Renal cortical epithelial cell (primary cell): ENCODE measurements at places on chromosomes 3 and 15. TPM values are rescaled to one million over a fixed set of nuclear protein-coding genes. Genes with fewer than 3 reads are reported as not detected.

DNA sequence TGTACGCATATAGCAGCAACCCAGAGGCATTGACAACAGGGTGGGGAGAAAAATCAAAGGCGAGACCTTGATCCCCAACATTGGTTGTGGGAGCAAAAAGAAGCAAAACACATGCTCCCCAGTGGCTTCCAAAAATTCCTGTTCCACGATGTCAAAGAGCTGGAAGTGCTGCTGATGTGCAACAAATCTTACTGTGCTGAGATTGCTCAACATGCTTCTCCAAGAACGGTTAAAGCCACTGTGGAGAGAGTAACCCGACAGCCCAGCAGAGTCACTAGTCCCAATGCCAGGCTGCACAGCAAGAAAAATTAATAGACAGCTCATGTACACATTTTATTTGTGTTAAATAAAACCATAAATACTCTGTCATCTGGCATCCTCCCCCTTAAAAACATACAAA lies 179.9 kb upstream of the PFN2 start:
- DNase-seq, result peak; percentile 37

DNA sequence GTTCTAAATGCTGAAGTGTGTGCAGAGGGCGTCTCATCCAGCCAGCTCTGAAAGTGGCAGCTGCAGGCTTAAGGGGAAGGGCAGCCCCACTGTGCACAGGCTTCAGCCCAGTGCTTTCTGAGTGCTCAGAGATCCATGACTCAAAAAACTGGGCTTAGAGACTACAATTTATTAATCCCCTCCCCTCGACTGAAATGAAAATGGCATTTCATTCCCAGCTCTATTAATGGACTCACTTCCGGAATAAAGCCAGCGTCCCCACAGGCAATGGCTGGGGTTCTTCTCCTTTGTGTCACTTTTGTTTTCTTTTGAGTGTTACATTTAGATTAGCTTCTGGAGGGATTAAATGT lies 55.5 kb upstream of the PLXNA1 start:
- DNase-seq, result no peak

GRCh38 chr3:176683382-176683781 lies 513.9 kb downstream of the TBL1XR1 start:
- DNase-seq, result no peak

GRCh38 chr3:116038968-116039650 lies 406.2 kb downstream of the LSAMP start:
- DNase-seq, result peak; percentile 39

DNA sequence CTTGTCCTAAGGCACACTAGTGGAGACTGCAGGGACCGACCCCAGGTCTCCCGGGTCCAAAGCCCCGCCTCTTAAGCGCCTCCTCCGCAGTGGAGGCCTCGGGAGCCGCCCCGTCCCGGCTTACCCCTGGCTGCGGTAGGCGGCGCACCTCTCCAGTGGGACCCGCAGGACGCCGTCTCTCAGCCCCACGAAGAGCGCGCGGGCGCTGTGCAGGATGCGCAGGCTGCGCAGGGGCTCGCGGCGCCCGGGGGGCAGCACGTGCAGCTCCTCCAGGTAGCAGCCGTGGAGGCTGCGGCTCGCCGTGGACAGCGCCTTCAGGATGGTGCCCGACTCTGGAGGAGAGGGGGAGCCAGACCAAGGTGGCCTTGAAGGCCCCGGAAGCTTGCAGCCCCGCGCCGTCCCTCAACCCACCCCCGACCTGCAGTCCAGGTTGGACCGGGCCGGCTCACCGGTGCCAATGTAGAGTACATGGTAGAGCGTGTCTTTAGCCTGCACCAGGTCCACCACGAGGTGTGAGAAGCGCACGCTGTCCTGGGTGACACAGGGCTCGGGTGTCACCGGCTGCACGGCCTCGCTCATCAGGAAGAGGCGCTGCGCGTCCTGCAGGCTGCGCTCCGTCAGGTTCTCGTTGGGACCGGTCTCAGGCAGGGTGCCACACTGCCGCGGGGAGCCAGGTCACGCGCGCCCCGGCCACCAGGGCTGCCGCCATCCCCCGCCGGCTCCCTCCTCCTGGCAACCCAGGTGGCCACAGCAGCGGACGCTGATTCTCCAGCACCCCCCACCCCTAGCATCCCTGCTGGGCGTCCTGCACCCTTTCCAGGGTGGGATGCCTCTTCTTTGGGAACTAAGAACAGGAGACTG lies 105.5 kb downstream of the SEMA5B start:
- DNase-seq, result no peak

GRCh38 chr3:130392266-130392665 lies 46.8 kb downstream of the COL6A5 start:
- DNase-seq, result no peak

DNA sequence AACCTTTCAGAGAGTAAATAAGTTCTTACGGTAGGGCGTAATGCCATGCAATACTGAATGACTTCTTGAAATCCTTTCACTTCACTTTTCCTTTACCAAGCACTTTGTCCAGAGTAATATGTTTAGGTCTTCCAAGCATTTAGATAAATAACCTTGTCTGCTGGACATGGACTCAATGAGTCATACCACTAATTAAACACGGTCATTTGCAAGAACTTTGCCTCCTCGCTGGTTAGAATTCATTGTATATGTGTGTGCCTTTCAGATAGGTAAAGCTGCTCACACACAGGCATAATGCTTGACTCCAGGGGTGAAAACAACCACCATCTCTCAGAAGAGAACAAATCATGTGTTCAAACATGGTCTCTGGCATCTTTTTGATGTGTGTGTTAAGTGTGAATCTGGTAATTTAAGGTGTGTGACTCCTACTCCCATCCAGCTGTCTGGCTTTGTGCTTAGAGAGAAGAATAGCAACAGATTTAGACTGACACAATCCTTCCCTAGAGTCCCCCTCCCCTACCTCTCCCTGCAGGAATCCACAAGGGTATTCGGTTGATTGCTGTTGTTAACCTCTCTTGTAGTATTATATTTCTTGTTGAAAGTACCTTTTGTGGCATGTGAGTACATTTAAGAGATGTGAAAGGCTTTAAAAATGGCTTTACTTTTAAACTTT lies 419.0 kb downstream of the CNTN4 start:
- no peak for DNase-seq

DNA sequence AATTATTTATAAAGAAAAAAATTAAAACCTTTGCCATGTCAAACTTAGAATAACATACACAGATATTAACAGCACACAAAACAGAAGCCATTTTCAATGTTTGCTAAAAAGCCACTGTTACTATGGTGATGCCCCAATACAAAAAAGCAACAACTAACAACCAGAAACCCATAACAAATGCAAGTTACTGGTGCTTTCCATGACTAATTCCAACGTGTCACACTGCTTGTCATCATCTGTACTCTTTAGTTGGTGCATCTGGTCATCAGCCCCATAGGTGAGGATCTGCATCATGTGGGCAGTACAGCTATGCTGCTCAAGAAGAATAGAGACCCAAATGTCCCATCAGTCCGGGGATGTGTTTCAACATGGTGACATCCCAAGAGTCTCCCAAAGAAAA lies 52.8 kb downstream of the ATP8B4 start:
- DNase-seq, result peak; percentile 61

DNA sequence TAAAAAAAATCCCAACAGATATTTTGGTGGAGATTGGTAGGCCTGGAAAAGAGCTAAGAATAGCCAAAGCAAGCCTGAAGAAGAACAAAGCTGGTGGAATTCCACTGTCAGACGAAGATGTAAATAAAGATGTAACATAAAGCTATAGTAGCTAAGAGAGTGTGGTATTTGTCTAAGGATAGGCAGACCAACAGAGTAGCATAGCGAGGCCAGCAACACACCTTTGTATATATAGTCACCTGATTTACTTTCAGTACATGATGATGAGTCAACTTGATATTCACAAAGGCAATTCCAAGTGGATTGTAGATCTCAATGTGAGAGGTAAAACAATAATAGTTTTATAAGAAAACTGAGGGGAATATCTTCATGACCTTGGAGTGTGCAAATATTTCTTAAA lies 53.6 kb upstream of the SYN2 start:
- no peak for DNase-seq

- peak; percentile 83 for DNase-seq
Measured at GRCh38 chr3:159635047-159635641, 353.5 kb upstream of the IL12A start.

DNA sequence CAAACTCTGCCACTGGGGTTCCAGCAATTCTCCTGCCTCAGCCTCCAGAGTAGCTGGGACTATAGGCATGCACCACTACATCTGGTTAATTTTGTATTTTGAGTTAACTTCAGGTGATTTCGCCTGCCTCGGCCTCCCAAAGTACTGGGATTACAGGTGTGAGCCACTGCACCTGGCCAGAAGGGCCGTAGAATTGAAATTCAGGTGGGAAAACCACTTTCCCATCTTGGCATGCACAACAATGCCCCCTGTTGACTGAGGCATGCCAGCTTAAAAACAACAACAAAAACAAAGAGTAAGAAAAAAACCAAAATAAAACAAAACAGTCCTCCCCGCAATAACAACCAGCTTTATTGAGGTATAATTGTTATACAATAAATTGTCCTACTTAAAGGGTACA lies 32.6 kb upstream of the RAB11A start:
- DNase-seq, result no peak

- DNase-seq, result peak; percentile 96
Measured at GRCh38 chr3:183306798-183307671, 54.0 kb downstream of the B3GNT5 start.

DNA sequence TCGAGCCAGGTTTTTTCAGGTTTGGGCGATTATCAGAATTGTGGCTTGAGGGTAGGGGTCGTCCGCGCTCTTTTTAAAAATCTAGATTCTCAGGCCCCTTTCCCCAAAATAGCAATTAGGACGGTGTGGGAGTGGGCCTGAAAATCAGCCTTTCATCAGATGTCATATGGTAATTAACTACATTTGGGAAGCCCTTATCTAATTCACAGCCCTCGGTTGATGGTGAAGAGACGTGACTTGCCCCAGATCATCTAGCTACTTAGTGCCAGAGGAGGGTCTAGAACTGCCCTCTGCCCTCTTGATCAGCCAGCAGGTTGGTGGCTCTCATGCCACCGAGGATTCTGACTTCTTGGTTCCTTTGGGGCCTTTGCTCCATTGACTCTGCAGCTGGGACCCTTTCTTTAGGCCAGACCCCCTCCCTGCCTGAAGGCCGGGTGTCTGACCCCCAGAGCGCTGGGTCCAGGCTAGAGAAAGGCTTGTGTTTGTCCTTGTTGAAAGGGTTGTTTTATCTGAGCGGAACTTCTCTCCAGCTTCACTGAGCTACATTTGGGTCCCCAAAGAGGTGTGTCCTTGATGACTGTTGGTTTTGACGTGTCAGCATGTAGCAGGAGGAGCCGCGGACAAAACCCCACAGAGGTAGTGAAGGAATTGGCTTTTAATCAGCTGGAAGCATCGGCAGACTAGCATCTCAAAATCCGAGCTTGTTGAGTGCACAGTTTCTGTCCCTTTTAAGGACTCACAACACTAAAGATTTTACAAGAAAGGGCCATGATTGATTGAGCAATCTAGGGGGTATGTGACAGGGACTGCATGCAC lies 857 bp downstream of the AEN start:
- DNase-seq, result peak; percentile 28

GRCh38 chr3:122912772-122913538 lies 114.6 kb downstream of the SEMA5B start:
- no peak for DNase-seq

DNA sequence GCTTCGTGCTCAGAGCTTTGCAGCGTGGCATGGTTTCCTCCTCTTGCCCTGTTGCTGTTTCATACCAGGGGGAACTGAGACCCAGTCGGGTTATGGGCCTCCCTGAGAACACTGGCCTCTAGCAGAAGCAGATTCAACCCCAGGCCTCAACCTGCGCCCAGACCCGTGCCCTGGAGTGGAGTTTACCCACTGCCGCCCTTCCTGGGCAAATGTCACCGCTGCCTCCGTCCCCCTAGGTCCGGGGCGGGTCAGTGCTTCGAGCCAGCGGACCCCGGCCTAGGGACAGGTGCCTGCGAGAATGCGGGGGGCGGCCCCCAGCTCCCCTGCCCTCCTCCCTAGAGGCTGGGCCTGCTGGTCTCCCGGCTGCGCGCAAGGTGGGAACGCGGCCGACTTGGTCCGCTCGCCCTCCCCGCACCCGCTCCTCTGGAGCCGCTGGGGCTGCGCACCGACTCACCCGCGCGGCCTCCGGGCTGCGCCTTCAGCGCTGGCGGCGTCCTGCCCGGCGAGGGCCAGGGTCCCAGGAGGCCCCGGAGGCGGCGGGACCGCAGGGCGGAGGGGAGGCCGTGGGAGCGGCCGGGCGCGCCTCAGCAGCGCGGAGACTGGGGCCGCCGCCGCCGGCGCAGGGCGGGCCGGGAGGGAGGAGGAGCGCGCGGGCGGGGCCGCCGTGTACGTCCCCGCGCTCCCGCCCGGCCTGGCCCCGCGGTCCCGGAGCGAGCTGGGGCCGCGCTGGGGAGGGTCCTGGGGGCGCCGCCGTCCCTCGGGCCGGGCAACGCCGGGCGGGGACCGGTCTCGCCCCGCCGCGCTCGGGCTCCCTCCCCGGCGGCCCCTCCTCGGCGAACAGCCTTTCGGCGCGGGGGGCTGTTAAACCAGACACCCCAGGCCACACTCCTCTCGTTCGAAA lies at the start of gene PIGZ:
Gene PIGZ, minus strand, starts transcription at position 601 of the 901 bp plus-strand sequence. CDS start 16,802 bp downstream, outside the sequence.
- DNase-seq, result no peak

DNA sequence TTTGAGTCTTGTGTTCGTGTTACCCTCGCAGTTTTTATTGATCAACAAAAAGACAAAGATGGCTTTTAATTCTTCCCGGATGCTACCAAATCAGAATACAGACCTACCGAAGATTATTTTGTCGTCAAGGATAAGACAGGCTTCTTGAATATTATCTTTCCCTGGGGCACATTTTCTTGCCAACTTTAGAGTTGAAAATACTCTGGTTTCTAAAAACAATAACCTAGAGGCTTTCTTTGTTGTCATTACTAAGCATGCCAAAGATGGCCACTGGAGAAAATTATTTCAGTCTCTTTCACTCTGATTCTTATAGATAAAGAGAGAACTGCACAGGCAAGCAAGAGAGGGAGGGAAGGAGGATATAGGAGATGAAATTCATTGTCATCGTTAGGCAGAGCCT lies 33.9 kb downstream of the OXNAD1 start:
- DNase-seq, result no peak

- peak; percentile 85 for DNase-seq
Measured at GRCh38 chr3:49469936-49470713, at the start of gene DAG1. DAG1 (plus strand) TSS chr3:49470267; CDS start chr3:49510535, 40,268 bp downstream.

DNA sequence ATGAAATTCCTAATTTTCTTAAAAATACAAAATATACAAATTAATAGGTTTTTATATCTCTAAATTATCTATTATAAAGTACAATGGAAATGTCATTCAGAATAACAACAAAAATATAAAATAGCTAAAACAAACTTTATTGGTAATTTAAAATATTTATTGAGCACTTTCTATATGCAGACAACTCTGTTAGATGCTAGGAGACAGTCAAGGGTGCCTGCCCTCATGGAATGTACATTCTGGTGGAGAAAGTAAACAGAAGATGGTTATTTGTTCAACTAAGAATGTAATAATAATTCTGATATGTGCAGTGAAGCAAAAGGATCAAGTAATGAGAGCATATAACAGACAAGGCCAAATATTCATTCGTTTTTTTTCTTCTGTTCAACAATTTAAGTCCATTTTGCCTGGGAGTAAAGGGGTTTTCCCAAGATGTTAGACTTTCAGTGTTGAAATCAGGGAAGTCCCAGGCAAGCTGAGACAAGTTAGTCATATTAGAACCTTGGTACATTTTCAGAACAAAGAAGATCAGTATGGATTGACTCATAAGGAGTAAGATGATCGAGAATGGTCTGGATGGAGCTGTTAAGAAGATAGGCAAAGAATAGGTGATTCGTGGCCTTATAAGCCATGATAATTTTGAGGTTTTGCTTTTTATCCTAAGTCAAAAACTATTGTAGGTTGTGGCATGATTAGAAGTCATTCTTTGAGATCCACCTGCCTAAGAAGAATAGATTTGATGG lies 150.2 kb upstream of the MLF1 start:
- DNase-seq, result peak; percentile 91

The CILP gene
- under 0.01 and 0.40 TPM in 2 replicates for total RNA-seq

The PPARG gene
- 11.1 and 11.3 TPM in 2 replicates for total RNA-seq

The SLC27A2 gene
- 2.8 and 6.8 TPM in 2 replicates for total RNA-seq

The NTRK3 gene
- under 0.01 TPM in 1 of 2 replicates, not detected in the other for total RNA-seq

The TRPM1 gene
- total RNA-seq, result not detected in 2 replicates

The ZWILCH gene
- total RNA-seq, result 9.7 and 18.9 TPM in 2 replicates
